ENCODE measurements at places on chromosomes 5 and 9.

DNA sequence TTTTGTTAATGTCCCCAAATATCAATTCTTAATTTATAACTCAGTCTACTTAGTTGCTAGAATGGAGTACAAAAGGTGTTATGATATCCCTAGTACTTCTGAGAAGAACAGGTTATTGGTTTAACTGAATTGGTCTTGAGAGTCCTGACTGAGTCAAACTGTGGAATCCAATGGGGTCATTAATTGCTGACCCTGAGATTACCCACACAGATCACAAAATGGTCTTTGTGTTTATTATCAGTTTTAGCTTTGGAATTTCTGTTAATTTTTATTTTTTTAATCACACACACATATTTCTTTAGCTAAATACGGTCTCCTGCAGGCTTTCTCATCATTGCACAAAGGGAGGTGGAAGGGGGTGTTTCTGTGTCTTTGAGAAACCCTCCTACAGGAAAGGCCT is 301.6 kb downstream of the EBF1 start:
- DNase-seq: no peak

DNA sequence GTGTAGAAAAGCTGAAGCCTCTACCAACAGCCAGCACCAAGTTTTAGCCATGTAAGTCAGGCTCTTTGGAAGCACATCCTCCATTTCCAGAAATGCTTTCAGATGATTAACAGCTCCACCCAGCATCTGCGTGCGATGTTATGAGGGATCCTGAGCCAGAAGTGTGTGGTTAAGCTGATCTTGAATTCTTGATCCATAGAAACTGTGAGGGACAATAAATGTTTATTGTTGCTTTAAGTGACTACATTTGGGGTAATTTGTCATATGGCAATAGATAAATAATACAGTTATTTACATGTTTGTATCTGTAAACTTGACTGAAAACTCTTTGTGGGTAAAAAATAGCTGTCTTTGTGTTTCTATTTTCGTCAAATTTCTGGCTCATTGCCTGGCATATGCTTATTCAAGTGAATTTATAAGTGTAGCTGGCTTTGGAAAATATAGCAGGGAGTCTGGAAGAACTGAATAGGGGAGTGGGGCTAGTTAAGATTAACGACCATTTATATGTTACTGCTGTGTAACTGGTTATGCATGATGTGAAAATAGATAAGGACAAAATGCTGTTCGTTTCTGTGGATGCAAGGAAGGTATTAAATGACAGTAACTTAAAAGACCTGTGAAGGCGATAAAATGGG is 234.1 kb downstream of the LRRC70 start:
- no peak for DNase-seq

- DNase-seq: no peak
These were observed 76.3 kb upstream of the PCA3 start for GRCh38 chr9:76687861-76688391.

DNA sequence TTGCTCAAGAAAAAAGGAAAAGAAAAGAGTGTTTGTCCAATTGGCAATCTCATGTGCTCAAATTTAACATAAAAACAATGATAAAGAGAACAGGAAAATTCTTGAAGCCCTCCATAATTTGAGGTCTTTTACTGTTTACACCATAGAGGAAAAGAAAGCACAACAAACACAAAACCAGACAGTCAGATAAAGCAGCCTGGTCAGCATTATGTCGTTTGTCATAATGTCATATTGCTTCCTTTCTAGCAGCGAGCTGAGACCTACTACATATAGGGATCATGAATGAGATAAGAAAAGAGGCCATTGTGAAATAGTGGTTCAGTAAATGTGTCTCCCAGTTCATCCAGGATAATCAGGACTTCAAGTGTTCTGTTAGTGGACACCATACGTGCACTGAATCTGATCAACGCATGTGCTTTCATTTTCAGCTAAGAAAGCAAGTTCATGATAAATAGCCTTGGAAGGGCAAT is 64.7 kb upstream of the SELENOP start:
- DNase-seq: no peak

DNA sequence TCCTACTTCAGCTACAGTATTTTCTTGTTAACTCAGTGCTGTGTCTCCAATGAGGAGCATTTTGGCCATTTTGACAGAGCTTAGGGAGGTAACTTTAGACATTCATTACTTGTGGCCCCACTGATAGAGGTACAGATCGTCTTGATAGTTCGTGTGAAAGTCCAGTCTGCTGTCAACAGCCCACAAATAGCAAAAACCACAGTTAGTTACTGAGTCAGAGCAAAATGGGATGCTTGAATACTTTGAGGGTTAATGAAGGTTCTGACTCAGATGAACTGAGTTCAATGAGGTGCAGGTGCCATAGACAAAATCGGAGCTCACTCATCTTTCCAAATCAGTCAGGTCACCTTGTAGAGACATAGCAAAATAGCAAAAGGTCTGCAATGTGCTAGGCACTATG is 163.1 kb upstream of the TLE4 start:
- DNase-seq: peak; percentile 57

DNA sequence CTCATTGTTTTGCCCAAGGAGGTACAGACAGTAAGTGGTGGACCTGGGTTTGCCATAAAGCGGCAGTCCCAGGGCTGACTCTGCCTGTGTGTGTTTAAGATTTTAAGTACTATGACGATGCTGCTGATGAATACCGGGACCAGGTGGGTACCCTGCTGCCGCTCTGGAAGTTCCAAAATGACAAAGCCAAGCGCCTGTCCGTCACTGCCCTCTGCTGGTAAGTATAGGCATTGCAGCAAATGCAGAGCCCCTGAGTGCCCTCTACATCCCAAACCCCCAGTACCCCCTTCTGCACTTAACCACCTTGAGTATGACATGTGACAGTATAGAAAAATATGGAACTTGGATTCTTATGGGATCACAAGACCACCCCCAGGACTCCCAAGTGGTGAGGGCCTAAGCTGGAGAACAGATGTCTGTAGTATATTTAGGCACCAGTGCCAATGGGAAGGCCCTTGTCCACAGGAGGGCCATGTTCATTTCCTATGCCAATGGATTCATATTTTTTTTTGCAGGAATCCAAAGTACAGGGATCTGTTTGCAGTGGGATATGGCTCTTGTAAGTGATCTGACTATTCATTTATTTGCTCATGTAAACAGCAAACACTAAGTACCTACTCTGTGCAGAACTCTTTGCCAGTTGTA is 22.0 kb downstream of the ENHO start:
- no peak for DNase-seq

DNA sequence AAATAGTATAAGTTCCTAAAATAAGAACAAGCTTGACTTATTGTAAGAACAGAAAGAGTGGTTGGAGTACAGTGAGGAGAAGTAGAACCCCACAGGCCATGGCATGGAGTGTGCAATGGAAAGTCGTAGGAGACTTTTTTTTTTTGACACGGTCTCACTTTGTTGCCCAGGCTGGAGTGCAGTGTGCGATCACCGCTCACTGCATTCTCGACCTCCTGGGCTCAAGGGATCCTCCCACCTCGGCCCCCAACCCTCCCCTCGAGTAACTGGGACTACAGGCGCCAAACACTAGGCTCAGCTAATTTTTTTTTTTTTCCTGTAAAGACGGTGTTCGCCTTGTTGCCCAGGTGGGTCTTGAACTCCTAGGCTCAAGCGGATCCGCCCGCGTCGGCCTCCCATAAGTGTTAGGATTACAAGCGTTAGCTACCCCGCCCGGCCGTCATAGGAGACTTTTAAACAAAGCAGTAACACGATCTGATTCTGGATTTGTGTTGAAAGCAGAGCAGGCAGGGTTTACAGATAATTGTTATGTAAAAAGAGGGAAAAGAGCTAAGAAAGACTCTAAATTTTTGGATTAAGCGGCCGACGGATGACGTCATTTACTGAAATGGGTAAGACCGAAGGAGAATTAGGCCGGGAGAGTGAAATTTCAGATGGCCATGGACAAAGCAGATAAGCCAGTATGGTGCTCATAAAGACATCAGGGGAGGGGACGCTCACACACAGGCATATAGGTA is 752 bp downstream of the TSTD2 start:
- peak; percentile 38 for DNase-seq

DNA sequence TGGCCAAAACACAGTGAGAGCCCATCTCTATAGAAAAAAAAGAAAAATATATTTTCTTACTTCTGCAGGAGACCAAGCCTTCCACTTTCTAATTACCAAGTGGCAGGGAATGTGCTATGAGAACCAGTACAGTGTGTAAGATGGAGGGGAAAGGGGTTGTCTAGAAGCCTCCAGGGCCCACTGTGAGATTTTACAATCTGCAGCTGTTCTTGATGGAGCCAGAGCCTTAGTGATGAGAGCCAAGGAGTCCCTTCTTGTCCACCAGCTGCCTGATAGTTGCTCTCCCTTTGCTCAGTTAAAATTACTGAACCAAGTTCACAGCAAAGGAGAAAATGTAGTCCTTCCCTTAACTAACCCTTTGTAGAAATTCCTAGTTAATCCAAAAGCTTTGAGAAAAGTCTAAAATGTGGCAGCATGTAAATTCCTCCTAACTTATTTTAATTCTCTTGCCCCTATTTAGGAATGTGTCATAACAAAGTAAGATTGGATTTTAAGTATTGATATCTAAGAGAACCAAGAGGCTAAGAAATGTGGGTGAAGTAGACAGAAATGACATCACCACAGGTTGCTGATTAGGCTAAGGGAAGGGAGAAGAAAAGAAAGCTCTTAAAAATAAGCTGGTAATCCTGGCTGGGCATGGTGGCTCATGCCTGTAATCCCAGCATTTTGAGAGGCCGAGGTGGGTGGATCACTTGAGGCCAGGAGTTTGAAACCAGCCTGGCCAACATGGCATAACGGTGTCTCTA is 19.3 kb downstream of the SRP19 start:
- no peak for DNase-seq

DNA sequence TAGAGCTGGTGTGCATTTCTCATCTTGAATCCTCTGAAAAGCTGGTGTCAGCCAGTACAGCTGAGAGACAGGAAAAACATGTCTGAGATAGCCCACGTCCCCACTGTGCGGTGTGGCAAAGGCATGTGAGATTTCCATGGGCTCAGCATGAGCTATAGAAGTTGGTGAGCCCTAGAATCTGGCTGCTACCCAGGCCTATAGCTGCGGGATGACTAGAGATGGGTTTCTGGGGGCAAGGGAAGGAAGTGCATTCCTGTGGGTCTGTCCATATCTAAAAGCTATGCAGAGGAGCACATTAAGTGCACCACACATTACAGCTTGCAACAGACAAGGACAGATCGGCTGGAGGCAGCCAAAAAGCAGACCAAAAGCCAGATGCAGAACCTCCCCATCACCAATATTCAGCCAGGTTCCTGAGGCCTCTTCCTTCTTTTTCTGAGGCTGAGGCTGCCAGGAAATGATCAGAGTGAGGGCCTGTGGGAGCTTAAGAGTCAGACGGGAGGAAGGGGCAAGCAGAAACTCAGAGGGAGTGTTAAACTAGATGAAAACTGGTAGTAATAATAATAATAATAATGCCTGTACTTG is 55.8 kb upstream of the RANBP3L start:
- DNase-seq: peak; percentile 80

DNA sequence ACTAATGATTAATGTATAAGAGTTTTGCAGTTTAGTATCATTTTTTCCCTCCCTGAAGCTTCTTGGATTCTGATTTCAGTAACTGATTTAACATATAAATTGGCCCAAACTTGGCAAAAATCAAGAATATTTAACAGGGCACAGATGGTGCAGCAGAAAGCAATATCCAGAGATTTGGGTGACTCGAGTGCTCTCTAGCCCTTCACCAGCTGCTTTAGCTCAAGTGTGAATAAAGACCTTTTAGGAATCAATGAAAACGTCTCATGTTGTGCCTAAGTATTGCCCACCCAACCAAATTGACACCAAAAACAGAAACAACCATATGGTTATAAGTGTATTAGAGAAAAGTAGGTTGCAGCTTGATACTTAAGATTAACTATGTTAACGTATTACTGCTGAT is 933.4 kb upstream of the PTPRD start:
- DNase-seq: no peak

GRCh38 chr5:60223342-60223741 is 329.8 kb upstream of the PDE4D start:
- DNase-seq: no peak

GRCh38 chr9:83471241-83471640 is 67.0 kb downstream of the FRMD3 start:
- no peak for DNase-seq

DNA sequence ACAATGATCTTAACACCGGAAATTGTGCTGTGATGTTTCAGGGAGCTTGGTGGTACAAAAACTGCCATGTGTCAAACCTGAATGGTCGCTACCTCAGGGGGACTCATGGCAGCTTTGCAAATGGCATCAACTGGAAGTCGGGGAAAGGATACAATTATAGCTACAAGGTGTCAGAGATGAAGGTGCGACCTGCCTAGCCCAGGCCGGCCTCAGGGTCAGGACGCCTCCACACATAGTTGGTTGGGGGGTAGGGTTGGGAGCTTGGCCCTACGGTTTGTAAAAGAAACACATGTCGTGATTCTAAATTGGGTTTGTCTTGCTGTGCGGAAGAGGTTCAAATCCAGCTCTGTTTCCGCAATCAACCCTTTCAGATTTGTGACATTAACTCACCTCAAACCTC is 6.6 kb downstream of the FCN2 start:
- no peak for DNase-seq

DNA sequence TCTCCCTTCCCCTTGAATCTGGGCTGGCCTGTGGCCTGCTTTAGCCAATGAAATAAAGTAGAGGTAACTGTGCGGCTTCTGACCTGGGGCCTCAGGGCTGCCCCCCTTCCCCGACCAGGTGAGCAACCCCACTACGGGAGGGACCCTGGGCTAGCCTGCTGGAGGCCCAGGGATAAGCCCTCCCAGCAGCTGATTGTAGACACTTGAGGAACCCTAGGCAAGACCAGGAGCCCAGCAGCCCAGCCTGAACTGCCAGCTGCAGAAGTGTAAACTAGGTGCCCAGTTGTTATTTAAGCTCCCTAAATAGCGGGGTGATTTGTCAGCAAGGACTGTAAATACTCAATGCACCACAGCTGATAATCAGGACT is 41.3 kb downstream of the RAPGEF1 start:
- no peak for DNase-seq

DNA sequence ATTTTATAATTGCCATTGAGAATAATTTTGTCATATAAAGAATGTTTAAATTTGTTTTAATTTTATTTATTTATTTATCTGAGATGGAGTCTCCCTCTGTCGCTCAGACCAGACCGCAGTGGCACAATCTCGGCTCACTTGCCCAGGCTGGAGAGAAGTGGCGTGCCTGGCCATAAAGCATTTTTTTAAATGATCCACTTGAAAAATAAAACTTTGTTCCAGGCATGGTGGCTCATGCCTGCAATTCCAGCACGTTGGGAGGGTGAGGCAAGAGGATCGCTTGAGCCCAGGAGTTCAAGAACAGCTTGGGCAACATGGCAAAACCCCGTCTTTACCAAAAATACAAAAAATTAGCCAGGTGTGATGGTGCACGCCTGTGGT is 2.1 kb upstream of the SIT1 start:
- DNase-seq: no peak

GRCh38 chr5:16578474-16578883 is 38.3 kb downstream of the RETREG1 start:
- DNase-seq: no peak

- no peak for DNase-seq
These were observed 1704.8 kb upstream of the CDH9 start for GRCh38 chr5:28743025-28743715.
